ENCODE measurements at places on chromosomes 5 and 9.

DNA sequence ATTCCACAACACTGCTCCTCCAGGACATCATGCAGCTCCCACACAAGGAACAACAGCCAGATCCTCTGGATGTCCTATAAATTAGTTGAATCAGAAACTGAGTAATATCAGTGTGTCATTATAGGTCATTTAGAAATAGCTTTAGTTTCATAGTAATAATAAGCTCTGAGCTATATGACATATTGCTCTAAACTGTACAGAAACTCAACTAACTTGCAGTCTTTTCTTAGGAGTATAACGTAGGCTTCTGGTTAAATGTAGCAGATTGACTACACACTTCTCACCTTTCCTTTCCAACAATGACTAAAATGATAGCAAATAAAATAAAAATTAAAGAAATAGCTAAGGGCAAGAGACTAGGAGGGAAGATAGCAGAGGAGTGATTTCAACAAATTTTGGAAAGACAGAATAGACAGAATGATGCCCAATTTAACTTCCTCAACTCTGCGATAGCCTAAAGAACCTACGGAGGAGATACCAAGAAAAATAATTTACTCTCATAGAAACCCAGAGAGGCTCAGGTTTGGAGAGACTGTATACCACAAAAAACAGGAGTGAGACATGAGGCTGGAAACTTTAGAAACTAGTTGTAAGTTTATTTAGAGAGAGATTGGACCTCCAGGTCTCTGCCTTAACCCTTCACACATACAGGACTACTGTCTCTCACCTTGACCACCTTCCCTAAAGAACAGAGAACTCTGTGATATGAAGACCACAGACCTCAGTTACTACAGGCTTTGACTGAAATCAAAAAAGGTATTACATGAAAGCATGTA lies 193.7 kb downstream of the TSSK1B start:
- no peak for DNase-seq

DNA sequence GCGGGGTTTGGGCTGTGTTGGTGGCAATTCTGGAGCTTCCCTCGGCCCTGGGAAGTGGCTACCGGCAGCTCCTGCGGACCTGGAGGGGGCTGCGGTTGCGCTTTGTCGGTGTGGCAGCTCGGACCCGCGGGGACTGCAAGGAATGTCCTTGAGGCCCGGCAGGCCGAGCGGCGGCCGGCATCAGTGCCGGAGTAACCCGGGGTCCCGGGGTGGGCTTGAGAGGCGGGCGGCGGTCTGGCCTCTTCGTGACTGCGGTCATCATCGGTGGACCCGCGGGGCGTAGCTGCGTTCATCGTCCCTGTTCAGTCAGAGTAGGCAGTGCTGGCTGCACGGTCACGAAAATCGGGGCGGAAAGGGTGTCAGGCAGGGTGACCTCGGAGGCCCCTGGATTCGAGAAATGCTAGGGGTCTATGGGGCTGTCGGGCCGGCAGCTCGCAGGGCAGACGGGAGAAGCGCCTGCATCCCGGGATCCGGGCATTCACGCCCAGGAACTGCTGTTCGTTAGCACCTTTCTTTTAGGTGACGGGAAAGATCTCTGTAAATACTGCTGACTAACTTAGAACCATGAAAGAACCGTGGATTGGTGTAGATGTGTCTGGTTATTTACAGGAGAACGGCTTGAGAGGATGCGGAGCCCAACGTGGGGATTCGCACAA lies 474 bp downstream of the HMGCR start:
- no peak for DNase-seq

DNA sequence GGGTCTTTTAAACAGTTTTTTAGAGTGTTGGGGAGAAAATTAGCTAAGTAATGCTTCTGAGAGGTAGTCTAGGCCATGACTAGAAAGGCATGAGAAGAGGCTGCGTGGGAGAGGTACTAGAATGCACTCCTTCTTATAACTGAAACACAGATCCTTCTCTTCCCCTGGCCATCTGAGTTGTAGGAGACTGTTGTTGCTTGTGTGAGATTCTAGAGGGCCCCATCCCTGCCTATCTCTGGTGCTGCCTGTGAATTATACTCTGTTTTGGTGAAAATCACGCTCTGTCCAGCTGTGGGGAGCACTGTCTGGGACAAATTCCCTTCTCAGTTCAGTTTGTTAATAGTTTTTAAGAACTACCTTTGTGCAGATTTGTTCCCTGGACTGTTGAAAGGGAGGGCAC lies 37.5 kb downstream of the MAP1B start:
- no peak for DNase-seq

- DNase-seq = no peak
Observed at GRCh38 chr5:3899093-3899492, 303.5 kb downstream of the IRX1 start.

DNA sequence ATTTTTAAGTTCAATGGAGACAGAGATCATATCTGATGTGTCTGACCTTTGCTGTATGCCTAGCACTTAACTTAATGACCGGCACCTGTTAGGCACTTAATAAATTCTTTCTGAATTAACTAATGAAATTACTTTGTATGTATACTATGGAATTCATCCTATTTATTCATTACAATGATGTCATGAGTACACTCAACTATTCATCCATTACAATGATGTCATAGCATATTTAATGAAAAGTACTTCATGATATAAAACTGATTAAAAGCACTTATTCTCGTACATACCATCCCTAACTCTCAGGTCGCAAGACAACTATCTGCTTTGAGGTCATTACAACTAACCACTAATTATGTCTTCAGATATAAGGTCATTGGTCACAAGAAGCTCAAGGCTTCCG lies 1131.6 kb downstream of the DTWD2 start:
- no peak for DNase-seq

GRCh38 chr9:93659837-93660177 lies 83.4 kb downstream of the PHF2 start:
- no peak for DNase-seq

GRCh38 chr5:77431286-77431685 lies 60.8 kb downstream of the WDR41 start:
- no peak for DNase-seq

DNA sequence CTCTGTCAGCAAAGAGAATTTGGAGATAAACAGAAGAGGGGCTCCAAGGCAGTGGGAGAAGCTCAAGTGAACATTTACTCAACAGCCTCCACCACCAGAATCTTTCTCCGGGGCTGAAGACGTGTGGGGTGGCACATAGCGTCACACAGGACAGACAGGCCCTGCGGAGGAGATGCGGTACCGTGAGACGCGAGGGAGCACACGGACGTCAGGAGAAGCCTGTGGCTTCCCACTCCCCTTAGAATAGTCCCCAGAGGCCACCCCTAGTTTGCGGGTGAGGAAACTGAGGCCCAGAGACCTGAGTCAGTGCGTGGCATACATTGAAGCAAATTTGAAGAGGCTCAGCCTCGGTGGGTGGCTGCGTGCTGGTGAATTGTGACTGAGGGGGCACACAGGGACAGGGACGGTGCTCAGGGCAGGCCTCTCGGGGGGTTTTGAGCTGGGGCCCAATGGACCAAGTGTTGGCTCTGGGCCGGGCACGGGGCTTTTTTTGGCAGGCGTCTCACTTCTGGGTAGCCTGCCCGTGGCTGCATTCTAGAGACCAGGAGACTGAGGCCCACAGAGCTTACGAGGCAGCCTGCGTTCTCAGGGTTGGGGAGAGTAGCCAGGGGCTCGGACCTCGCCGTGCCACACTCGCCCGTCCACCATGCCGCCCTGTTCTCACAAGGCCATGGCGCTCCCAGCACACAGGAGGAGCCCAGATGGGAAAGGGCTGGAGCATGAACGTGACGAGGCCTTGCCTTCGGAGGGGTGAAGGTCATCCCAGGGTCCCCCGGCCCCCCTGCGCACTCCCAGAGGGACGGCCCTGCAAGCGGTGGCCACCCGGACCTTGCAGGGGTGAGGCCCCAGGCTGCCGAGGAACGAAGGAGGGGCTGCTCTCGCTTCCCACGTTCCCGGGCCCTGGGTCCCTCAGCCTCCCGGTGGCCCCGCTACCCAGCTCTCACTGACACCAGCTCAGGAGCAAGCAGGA lies 220.6 kb downstream of the C9orf50 start:
- no peak for DNase-seq
